ENCODE measurements at places on chromosomes 11 and 22.

DNA sequence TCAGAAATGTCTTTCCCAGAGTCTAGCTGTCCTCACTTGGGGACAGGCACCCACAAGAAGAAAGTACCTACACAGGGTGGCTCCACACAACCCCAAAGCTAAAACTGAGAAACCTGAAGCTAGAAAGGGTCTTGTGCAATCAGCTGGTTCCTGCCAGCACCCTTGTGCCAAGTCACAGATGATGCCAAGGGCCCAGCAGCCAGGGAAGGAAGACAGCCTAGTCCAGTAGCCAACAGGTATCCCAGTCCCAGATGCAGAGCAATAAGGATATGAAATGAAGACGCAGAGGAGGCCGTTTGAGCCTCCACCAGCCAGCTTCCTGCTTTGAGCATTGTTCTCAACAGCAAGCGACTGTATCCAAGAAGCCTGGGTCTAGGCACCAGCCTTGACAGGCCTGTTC, 6.1 kb downstream of the PLEKHA7 start:
- no peak for DNase-seq

- no peak for DNase-seq
Measured at GRCh38 chr11:116202922-116203321, 569.9 kb downstream of the BUD13 start.

DNA sequence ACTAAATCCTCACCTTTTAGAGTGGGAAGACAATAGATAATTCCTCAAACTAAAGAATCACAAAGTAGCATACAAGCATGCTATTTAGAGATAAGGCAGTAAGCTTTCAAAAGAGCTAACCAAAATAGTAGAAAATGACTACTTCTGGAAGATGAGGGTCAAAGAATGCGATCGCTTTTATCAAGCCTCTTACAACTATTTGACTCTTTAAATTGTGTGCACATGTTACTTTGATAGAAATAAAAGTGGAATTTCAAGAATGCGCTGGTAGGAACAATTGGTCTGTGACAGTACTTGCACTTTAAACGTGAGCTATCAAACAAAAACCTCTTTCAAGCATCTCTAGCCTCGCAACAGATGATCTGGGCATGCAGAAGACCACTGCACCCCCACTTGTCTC, 97.3 kb downstream of the COMMD9 start:
- DNase-seq = no peak

DNA sequence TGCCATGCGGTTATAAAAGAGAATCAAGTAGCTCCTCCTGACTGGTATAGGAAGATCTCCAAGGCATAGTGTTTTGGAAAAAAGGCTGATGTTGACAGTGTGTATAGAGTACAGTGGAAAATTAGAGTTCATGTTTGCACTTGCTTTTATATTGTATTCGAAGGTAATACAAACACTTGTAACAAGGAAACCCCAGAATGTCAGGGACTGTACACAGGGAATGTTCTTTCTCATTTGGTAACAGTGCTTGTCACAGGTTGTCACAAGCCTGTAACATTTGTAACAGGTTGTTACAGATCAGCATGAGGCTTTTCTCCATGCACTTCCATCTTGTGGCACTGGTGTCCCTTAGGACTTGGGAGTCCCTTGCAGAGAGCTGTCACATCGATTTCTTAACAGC, 64.0 kb downstream of the GRK3 start:
- no peak for DNase-seq

GRCh38 chr11:46421257-46421880, 29.8 kb upstream of the CHRM4 start:
- no peak for DNase-seq

- DNase-seq = no peak
Measured at GRCh38 chr11:120798854-120799253, 225.0 kb upstream of the TBCEL start.

GRCh38 chr11:5366856-5367255, 15.5 kb downstream of the OR51B6 start:
- DNase-seq = no peak

DNA sequence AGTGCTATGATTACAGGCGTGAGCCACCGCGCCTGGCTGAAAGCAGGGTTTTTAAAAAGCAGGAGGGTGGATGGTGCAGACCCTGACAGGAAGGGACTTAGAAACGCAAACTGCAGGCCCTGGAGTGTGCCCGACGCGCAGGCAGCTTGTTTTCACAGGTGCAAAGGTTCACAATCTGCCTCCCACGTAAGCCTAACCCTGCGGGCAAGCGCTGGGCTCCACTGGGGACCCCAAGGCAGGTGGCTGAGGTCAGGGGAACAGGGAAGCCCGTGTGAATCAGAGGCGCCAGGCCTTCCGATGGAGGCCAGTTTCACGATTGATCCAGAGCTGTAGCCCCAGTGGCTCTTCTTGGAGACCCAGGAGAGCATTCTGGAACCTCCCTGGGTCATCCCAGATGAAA, 256.3 kb downstream of the BRD1 start:
- no peak for DNase-seq

DNA sequence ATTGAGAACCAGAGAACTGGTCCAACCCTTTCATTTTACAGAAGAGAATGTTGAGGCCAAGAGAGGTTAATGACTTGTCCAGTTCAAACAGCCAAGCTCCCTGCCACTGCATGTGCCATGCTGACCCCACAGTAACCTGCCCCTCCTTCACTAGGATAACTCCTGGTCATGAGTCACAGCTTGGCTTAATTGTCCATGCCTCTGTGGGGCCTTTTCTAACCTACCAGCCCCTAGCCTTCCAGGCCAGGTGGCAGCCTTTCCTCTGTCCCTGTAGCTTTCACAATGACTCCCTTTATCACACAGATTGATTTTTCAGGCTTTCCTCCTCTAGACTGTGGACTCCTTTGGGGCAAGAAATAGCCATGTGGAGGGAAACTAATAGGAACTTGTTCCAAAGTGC, 97.2 kb downstream of the PIWIL4 start:
- no peak for DNase-seq

GRCh38 chr11:64241241-64241490, 271 bp downstream of the FKBP2 start:
- peak; percentile 95 for DNase-seq

Measured in thoracic aorta (tissue), 2 donors.